Activated CD8-positive, alpha-beta memory T cell treated with anti-CD3 and anti-CD28 coated beads, Interleukin-2, amount 10 ng/mL, durations not matched to agents 7 days and 5 days (primary cell): ENCODE measurements at places on chromosomes 1 and 21. TPM values are rescaled to one million over a fixed set of nuclear protein-coding genes. Genes with fewer than 3 reads are reported as not detected.
A peak's percentile ranks its signal among the peaks of the same experiment; 100 is the strongest.

DNA sequence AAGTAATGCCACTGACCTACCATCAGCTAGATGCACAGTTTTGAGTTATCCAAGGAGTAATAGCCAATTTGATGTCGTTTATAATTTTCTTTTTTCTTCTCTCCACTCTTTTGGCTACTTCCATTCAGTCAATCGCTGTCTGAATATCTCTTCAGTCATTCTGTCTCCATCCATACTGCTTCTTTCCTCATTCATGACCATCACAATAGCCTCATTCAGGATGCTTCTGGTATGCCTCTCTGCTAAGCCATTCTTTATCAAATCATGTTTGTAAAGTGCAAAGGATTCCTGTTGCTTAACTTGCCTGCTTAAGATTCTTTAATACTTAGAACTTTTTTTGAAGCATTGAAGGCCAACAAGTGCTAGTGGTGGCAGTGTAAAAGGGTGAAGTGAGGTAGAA is 20.2 kb downstream of the TYW3 start:
- DNase-seq, result no peak

DNA sequence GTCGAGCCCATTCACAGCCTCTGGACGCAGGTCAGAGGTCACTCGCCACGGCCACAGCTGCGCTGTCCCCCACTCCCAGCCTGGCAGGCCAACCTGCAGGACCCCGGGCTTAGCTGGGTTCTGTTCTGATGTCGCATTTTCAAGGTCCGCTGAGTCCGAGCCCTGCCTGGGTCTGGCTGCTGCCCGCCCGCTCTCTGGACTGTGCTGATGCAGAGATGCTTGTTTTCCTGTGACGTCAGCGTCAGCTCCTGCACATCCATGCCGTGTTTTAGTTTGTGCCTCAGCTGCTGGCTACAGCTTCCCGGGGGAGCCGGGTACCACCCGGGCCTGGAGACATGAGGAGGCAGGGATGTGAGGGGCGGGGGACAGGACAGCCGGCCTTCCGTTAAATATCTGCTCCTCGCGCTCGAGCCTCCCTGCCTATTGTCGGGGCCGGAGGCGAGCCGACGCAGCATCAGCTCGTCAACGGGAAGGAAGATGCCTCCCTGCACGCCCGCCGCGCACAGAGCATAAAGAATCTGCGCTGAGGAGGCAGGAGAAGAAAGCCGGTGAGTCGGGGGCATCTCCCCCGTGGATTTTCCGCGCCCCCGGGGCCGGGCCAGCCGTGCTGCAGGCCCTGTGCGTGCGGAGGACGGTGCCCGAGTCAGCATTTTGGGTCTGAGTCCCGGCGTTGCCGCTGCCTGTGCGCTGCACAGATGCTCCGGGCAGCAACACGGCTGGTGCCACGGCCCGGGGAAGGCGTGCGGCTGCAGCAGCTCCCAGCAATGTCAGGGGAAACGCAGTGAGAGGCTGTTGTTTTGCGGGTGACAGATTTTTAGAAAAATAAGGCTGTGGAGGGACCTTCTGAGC is 23.4 kb downstream of the PRKCZ start:
- DNase-seq, result no peak

GRCh38 chr1:209062863-209063262 is 520.7 kb upstream of the CAMK1G start:
- no peak for DNase-seq

- no peak for DNase-seq
Measured at GRCh38 chr1:220301630-220302029, 29.4 kb upstream of the RAB3GAP2 start.

GRCh38 chr1:237470712-237471338 is 419.9 kb downstream of the ZP4 start:
- no peak for DNase-seq

- DNase-seq, result no peak
Measured at GRCh38 chr1:20878799-20879198, 91.7 kb upstream of the HP1BP3 start.

- DNase-seq, result no peak
Measured at GRCh38 chr1:21685946-21686678, 17.0 kb upstream of the RAP1GAP start.

DNA sequence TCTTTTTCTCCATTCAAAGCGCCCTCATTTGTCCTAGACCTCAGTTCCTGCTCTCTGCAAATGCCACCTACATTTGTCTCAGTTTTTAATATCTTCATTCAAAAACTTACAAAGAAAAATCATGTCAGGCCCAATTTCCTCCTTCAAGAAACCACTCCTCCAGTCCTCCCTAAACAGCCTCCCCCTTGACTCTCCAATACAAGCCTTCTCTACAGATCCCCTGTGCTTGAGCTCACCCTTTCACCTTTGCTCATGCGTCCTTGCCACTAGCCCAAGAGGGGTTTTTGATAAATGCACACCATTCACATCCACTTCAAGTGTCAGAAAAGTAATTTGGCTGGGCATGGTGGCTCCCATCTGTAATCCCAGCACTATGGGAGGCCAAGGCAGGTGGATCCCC is 140.6 kb downstream of the RERE start:
- no peak for DNase-seq

- no peak for DNase-seq
Measured at GRCh38 chr1:85471558-85471957, 6.6 kb upstream of the DDAH1 start.

- no peak for DNase-seq
Measured at GRCh38 chr1:119680723-119681122, 31.0 kb upstream of the PHGDH start.

DNA sequence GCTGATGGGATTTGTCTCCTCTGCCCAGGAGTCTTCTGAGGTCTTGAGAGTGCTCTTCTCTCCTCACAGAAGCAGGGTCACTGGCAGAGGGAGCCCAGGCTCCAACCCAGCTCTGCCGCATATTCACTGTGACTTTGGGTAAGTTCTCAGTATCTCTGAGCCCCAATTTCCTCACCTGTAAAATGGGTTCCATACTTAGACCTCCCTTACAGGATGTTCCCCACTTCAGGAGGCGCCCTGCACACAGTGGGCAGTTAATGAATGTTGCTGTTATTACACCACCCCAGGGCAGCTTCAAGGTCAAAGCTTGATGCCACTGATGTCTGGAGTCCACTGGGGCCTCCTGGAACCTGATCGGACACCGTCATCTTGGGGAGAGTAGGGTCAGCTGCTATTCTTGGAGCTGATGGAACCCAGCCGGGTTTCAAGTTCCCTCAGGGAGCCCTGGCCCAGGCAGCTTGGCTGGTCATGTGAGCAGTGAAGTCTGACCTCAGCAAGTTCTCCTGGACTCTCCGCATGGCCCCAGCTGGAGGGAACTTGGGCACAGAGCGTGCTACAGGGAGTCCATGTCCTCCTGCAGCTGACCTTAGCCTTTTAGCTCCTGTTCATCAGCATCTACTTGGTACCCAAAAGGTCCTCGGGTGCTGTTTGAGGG is 21.8 kb downstream of the COA7 start:
- no peak for DNase-seq

- DNase-seq, result no peak
Measured at GRCh38 chr1:88581703-88582102, 102.4 kb upstream of the PKN2 start.

DNA sequence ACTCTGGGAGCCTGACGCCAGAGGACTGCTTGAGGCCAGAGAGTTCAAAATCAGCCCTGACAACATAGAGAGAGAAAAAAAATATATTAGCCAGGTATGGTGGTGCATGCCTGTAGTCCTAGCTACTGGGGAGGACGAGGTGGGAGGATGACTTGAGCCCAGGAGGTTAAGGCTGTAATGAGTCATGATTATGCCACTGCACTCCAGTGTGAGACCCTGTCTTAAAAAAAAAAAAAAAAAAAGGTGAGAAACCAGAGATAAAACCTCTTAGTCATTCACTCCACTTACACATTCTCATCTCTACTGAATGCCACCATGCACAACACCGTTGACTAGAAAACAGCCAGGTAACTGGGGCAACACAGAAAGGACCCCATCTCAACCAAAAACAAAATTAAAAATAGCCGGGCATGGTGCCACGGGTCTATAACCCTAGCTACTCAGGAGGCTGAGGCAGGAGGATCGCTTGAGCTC is 178.1 kb downstream of the SLC45A1 start:
- DNase-seq, result peak; percentile 48

- no peak for DNase-seq
Measured at GRCh38 chr1:11622398-11622797, 31.8 kb downstream of the FBXO2 start.

GRCh38 chr21:36135391-36136102 is 668 bp downstream of the CBR3 start:
- peak; percentile 83 for DNase-seq

DNA sequence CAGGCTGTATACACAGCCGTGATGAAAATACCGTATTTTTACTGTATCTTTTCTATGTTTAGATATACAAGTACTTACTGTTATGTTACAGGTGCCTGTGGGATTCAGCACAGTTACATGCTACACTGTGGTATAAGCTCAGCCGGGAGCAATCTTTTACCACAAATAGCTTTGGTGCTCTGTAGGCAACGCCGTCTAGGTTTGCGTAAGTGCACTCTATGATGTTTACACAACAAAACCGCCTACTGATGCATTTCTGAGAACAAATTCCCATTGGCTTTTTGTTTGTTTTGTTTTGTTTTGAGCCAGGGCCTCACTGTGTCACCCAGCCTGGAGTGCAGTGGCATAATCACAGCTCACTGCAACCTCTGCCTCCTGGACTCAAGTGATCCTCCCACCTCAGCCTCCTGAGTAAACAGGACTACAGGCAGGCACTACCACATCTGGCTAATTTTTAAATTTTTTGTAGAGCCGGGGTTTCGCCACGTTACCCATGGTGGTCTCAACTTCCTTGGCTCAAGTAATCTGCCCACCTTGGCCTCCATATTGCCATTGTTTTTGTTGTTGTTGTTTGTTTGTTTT is 81.0 kb downstream of the SCCPDH start:
- DNase-seq, result peak; percentile 15

DNA sequence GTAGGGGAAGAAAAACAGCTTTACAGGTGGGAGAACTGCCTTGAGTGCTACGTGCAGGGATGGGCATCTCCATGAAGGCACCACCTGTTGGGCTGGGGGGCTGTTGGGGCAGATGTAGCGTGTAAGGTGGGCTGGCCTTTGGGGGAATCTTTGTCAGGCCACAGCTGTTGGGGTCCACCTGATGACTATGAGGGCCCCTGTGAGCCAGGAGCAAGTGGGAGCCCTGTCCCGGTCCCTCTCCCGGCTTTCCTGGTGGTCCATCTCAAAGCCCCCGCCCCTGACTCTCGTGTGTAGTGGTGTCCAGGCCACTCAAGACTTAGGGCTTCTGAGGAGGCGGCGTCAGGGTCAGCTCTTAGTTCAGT is 13.5 kb downstream of the SLC37A1 start:
- DNase-seq, result no peak

DNA sequence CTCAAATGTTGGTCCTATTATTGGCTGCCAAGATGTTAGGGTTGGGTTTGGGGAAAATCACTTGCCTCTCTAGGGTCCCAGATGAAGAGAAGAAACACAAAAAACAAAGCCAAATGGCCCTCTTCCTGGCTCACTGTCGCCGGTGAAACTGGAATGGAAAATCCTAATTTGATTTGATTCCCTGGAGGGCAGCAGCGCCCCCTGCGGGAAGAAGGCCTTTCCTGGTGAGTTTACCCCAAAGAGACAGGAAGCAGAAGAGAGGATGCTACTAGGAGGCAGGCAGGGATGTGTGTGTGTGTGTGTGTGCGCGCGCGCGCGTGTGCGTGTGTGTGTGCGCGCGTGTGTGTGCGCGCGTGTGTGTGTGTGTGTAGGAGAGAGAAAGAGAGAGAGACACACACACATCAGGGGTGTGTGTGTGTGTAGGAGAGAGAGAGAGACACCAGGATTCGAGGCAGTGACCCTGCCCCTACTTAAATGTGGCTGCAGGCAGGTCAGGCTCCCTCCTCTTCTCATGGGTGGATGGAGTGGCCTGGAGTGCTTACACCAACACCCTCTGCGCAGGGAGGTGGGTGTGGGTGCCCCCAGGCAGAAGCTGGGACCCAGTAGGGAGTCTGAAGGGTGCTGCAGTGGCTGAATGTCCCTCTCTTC is 3.1 kb upstream of the SELENON start:
- DNase-seq, result peak; percentile 87

DNA sequence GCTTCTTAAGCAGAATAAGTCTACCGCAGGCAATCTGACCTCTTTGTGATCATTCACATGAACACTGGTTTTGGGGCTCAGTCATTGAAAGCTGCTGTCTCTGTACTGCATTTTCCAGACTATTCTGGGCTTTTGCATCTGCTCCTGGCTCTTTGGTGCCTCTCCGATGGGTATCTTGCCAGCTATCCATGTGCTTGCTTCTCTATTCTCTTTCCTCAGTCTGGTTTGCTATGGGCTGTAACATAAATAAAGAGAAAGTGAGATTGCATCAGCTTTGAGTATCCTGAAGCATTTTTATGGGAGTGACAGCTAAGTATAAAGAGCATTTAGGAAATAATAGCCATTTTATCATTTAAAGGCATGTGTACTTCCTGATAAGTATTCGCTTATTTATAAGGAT is 70.7 kb downstream of the C1orf21 start:
- DNase-seq, result no peak

- DNase-seq, result no peak
Measured at GRCh38 chr1:28050776-28051175, 37.6 kb downstream of the EYA3 start.

DNA sequence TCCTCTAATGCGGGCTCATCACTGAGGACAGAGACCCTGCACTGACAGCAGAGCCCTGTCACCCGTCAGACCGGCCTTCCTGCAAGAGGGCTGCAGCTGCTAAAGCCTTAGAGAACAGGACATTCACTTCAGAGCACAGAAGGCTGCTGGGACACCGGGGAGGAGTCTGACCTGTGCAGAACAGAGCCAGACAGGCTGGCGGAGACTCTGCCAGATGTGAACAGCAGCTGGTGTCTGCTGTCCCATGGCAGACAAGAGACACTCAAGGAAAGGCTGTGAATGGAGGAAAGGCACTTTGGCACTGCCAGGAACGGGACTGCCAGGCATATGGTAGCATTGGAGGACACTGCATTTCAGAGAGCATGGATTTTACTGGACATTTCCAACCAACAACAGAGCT is 21.4 kb downstream of the MRAP start:
- no peak for DNase-seq

DNA sequence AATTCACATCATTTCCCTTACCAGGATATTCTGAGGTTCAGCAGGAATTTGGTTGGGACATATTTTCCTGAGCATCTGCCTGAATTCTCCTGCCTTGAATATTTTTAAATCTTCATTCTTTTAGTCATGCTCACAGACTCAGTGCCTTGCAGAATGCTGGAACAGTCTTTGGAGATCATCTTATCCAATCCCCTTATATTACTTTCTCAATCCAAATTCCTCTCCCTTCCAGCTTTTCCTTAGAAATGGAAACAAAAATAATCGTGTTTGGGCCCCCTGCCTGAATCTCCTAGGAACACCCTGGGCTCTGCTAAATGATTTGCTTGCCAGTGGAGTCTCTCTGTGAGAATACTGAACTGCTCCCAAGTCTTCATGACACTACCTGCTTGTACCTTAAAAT is 38.4 kb downstream of the LHX8 start:
- no peak for DNase-seq

The SLFNL1 gene
- 0.12 TPM for total RNA-seq

The AMY2A gene
- total RNA-seq, result not detected

The PIK3R3 gene
- total RNA-seq, result 9.6 TPM

The FOXO6 gene
- total RNA-seq, result not detected

The AMY1A gene
- not detected for total RNA-seq

The CELSR2 gene
- total RNA-seq, result 4.0 TPM

The PLXNA2 gene
- 0.15 TPM for total RNA-seq

The NME7 gene
- total RNA-seq, result 29.1 TPM

The PTPN7 gene
- total RNA-seq, result 228 TPM

The NFYC gene
- total RNA-seq, result 71.1 TPM

The RBM11 gene
- 2.2 TPM for total RNA-seq

The NKAIN1 gene
- 0.79 TPM for total RNA-seq
